ENCODE measurements at places on chromosomes 2 and 18.

GRCh38 chr18:13480571-13481255 lies 245.6 kb downstream of the FAM210A start:
- DNase-seq, result no peak

- no peak for DNase-seq
Measured at GRCh38 chr2:156512451-156512850, 76.3 kb downstream of the GPD2 start.

DNA sequence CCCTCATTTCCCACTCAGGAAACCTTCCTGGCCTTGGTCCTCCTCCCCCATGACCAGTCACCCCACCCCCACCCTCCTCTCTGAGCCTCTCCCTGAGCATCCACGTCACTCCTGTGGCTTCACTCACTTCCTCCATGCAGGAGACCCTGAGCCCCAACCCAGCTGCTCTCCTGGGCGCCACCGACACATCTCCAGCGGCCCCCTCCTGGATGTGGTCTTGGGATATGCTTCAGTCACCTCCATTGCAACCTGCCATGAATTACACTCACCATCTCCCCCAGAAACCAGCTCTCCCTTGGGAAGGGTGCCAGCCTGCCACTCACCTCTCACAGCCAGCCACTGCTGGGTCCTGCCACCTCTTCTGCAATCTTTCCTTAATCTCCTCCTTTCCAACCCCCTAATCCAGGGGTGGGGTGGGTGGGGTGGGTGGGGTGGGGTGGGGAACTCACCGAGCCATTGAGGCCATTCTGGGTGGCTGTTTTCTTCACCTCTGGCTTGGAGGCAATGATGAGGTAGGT lies 44.8 kb downstream of the CENPO start:
- no peak for DNase-seq

DNA sequence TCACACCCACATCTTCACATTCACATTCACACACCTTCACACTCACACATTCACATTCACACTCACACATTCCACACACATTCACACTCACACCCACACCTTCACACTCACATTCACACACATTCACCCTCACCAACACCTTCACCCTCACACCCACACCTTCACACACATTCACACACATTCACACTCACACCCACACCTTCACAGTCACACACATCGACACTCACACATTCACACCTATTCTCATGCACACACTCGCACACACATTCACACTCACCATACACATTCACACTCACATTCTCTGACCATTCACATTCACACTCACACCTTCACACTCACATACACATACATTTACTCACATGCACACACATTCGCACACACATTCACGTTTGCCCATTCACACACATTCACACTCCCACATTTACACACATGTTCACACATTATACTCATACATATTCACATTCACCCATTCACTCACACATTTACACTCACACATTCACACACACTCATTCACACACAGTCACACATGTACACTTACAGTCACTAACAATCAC lies 62.7 kb downstream of the BIN1 start:
- no peak for DNase-seq

DNA sequence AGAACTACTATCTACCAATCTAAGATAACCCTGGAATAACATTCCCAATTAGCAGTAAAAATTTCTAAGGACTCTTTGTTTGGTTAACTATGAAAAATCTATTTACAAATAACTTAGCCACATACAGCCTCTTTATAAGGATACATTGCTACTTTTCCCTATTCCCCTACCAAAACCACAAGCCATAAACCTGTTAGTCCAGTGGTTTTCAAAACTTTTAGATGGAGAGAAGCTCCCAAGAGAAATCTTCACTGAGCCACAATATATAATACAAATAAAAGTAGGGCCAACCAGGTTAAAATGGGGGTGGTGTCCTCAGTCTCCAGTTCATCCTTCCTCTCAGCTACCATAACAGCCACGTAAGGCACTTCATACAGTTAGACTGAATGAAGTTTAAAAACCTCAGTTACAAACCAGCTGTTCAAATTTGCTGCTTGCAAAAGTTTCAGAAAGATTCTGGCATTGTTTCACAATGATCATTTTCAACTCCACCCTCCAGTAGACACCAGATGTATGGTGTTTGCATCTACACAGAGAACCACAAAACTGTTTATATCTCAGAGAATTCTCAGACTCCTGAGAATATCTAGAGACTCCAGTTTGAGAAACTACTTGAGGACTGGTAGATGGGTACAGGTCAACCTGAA lies 26.0 kb downstream of the SOS1 start:
- DNase-seq, result no peak

GRCh38 chr18:41872206-41872605 lies 82.8 kb upstream of the PIK3C3 start:
- DNase-seq, result no peak

DNA sequence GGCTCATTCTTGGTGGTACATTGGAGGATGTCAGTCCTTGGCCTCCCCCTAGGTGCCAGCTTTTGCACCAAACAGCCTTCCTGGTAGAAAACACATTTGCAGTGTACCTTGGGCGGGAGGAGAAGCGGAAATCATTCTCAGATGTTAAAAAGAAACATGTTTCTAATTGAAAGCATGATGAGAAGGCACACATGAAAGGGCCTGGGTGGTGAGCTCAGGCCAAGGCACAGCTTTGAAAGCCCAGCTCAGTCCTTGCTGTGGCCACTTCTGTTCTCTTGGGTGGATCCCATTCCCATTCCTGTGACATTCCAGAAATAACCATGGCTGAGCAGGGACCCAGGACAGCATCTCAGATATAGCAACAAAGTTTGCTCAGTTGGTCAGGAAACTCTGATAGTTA lies 71.5 kb downstream of the LTBP1 start:
- DNase-seq, result no peak

- DNase-seq, result no peak
Measured at GRCh38 chr2:151843691-151844061, 15.5 kb upstream of the ARL5A start.

DNA sequence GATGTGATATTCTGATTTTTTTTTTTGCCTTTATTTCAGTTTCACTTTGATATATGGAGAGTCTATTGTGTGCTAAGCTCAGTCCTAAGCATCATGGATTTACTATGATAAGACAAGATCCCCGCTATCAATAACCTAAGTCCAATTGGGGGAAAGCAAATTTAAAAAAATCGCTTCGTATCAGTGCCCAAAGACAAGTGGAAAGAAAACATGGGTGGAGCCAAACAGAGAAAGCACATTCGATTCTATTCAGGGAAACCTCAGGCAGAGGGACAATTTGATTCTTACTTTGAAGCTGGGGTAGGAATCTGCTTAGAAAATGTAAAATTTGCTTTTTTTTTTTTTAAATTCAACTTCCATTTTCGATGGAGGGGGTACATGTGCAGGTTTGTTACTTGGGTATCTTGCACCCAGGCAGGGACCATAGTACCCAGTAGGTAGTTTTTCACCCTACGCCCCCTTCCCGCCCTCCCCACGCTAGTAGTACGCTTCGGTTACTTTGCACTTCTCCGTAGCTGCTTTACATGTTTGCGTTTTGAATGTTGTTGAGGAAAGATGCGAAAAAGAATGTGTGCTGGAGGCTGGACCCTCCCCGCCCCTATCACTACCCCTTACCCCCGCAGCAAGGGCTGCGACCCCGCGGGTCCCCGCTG lies 12.4 kb downstream of the KIF5C start:
- DNase-seq, result no peak
